ENCODE measurements at places on chromosomes 12 and 14.

- no peak for DNase-seq
These were observed 37.1 kb downstream of the CHGA start for GRCh38 chr14:92959761-92960680.

DNA sequence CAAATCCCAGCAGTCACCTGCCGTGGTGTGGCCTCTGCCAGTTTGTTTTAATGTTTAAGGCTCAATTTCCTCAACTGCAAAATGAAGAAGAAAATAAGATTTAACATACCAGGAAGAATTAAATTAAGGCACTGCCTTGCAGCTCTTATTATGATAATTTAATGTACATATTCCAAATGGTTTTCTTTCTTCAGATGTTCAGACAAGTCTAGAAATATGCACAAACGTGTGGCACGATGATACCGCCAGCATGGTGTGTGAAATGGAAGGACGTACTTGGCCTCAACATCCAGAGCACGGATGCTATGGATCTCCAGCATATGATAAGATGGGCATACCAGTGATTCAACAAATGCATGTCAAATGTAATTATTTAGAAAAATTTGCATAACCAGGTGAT, 959.4 kb upstream of the TMEM132C start:
- DNase-seq: no peak

DNA sequence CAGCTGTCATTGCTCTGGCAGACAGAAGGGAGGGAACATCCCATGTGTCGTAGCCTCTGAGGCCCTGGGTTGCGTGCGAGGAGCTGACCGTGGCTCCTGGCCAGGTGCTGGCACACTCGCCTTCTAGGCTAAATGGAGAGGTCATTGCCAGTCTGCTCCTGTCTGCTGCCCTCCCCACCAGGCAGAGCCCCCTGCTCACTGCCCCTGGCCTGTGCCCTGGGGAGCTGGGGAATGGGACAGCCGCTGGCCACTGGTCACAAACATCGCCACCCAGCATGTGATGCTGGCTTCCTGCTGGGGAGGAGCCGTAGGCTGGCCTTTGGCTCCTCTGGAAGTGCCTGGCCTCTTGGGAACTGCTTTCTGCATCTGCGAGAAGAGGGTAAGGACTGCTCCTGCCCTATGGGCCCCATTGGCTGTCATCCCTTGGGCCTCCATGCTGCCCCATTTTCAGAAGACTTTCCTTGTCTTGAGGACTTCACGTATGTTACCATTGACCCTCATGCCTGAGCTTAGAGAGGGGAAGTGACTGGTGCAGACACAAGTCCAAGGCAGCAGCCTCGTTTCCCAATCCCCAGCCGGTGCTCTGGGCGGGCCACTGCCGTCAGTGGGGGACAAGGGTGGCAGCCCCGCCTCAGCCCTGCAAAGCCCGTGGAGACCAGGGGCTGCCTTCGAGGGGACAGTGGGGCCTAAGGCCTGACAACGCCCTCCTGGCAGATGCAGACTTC, 2.0 kb upstream of the TNFAIP2 start:
- no peak for DNase-seq

GRCh38 chr12:29695800-29696199, 87.9 kb downstream of the TMTC1 start:
- no peak for DNase-seq

- DNase-seq: no peak
These were observed 4.5 kb upstream of the KLHL33 start for GRCh38 chr14:20440465-20440864.

GRCh38 chr12:43795716-43796280, 10.3 kb downstream of the TWF1 start:
- no peak for DNase-seq

DNA sequence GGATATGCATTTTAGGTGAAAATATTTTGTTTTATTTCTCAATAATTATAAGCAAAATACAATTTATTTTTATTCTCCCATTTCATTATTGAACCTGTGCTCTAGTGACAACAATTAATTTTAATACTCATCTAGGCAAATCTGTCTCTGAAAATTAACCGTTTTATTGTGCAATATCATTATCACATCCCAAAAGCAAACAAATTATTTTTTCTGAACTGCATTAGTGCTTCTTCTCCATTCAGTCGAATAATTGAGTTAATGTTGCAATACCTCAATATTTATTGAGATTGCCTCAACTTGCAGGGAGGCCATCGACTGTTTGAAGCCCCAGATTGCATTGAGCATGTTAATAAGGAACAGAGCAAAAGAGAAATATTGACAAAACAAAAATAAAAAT, 303.2 kb upstream of the LRFN5 start:
- peak; percentile 96 for DNase-seq

DNA sequence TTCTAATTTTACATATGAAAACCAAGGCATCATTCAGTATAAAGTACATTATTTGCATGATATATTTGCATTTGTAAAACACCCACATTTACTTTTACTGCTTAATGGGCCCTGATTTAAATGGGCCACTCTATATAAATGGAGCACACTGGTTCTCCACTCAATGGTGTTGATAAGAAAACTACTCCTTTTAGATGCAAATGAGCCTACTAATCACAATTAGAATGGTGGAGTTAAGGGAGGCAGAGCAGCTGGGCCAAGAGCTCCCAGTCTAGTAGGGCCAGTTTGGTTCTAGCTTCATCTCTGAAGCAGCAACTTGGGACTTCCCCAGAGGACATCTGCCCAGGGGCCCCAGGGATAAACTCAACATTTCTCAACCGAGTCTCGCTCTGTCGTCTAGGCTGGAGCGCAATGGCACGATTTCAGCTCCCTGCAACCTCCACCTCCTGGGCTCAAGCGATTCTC, 120.7 kb downstream of the FOXN3 start:
- no peak for DNase-seq

GRCh38 chr14:67680121-67680602, 5.7 kb upstream of the VTI1B start:
- DNase-seq: no peak

DNA sequence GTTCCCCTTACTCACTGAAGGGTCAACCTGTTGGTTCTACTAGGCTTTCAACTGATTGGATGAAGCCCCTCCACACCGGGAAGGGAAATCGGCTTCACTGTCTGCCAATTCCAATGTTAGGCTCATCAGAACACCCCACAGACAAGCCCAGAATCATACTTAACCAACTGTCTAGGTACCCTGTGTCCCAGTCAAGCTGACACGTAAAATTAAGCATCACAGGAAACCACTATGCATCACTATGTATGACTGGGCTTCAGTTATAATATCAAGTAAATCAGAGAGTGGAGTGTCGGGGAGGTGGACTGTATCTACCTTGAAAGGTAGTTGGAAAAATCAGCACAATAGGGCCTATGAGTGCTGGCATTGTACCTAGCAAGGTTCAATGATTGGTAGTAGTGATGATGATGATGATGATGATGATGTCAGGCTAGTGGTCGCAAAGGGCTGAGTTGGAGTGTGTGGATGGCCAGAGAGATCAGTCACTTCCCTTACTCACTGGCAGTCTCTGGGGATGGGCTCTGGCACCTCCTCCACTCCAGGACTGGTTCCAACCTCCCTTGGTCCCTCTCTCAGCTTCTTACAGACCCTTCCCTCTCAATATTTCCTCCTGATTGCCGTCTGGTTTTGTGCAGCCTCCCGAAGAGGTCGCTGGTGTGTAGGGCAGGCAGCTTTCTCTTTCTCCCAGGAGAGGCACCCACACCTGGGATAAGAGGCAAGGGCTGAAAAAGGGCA, 3.3 kb upstream of the ATG101 start:
- no peak for DNase-seq

DNA sequence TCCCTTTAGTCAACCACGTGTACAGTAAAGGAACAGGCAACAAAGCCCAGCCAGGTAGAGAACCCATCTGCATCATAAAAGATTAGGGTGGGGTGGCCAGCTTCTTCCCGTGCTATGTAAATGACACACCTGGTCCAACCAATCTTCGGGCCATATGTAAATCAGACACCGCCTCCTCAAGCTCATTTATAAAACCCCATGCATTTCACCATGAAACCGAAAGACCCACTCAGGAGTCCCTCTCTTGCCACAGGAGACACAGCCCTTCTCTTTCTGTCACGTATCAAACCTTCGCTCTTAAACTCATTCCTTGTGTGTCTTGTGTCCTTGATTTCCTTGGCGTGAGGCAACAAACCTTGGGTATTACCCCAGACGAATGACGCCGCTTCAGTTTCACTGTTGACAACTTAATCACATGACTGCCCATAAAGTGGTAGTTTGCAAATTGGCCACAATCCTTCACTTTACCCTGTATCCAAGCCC, 59.8 kb upstream of the TBPL2 start:
- no peak for DNase-seq

DNA sequence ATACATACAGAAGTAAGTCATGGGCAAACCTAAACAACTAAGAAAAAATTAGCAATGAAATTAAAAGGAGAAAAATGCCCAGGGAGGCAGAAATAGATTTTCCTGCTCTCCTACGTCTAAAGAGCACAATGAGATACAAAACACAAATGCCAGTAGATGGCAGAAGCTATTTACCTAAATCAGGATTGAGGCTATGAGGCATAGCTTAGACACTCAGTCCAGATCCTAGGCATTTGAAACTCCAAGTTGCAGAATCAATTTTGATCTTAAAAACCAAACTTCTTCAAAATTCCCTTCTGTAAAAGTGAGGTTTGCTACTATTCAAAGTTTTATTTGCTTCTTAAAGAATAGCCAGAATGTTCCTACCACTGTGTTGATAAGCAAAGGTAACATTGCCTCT, 368.6 kb downstream of the DAD1 start:
- no peak for DNase-seq

DNA sequence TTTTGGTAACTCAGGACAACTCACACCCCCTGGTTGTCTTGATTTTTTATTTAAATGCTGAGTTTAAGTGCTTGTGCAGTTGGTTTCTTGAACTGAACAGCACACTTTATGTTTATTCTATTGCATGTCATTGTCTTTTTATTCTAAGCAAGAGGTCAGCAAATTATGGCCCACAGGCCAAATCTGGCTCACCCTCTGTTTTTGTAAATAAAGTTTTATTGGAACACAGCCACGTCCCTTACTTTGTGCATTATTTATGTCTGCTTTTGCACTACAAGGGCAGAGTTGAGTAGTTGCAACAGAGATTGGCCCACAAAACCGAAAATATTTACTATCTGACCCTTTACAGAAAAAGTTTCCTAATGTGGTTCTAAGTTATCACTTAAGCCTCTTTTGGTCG, 52.3 kb downstream of the SUDS3 start:
- no peak for DNase-seq

DNA sequence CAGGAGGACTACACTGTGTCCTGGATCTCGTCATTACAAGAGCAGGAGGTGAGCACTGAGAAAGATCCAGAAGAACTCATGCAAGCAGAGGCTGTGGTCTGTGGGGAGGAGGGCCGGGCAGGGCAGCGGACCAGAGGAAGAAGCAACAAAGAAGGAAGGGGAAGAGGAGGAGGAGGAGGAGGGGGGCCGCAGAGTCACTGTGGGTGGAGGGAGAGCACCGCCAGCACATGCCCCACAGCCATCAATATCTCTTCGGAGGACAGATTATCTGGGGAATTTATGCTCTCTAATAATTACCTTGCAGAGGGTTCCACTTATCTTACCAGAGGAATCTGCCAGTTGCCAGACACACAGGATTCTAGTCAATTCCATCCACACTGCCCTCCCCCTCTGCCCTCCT, 105.6 kb downstream of the DPF3 start:
- DNase-seq: no peak

DNA sequence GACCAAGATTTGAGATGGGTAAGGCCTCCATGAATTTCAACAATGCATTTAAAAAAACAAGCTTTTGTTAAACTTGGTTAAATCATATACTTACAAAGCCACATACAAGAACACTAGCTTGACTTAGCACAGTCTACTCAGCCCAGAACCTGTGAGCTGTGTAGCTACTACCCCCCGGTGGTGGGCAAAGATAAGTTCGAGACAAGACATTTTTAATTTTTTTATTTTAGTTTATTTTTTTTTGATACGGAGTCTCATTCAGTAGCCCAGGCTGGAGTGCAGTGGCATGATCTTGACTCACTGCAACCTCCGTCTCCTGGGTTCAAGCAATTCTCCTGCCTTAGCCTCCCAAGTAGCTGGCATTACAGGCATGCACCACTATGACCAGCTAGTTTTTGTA, 3.7 kb upstream of the NECAP1 start:
- DNase-seq: peak; percentile 48

GRCh38 chr14:57889245-57889644, 23.4 kb upstream of the SLC35F4 start:
- peak; percentile 44 for DNase-seq

- DNase-seq: no peak
These were observed 9.8 kb downstream of the ZNF219 start for GRCh38 chr14:21088687-21089086.

DNA sequence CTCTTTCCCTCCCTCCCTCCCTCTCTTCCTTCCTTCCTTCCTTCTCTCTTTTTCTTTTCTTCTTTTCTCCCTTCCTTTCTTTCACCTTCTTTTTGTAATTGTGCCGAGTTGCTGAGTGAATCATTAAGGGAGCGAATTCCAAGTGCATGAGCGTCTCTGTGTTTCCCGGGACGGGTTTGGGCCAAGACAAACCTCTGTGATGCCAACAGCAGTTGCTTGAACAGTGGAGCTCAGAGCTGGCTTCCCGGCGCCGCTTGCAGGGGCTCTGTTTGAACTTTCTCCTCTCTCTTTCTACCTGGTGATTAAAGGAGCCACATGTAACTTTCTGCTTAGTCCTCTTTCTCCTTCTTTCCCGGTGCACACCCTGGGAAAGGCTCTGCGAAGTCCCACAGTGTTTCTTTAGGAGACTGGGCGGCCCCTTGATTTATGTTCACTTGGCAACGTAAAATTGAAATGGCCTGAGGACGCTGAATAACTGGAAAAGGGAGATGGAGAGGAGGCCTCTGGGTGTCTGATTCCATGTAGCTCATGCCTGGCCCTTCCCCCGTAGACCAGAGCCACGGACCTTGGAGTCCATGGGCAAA, 33.7 kb upstream of the MAP1LC3B2 start:
- no peak for DNase-seq

All from NCI-H1105 treated with DMSO at 0.1 percent for 48 hours (cell line).